Sciatic nerve (tissue), 2 donors: ENCODE measurements at places on chromosomes 4 and X.

- DNase-seq, result no peak
These were observed 19.1 kb upstream of the TEX13B start for GRCh38 chrX:108001218-108001814.

- DNase-seq, result no peak
These were observed 60.9 kb downstream of the ARHGEF38 start for GRCh38 chr4:105613306-105613705.

DNA sequence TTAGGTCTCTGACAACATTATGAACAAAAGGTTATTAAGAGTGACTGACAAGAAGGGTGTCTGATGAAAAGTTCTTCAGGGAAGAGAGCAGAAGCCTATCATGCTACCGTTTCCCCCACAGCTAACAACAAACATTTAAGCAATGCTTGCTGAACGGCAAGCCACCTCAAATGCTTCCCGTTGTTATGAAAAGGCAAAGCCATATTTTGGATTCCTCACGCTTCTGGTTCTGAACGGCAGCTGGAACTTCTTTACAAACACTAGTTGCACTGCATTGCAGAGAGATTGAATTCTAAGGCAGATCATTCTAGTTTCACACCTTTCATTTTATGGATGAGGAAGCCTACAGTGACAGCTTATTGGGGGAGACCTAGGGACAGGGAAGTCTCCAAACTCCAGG, 48.6 kb upstream of the NAP1L5 start:
- DNase-seq, result no peak

GRCh38 chr4:7854697-7855370, 84.8 kb downstream of the AFAP1 start:
- DNase-seq, result no peak

- DNase-seq, result no peak
These were observed 88.5 kb downstream of the DCUN1D4 start for GRCh38 chr4:51931461-51931860.

- no peak for DNase-seq
These were observed 1.4 kb downstream of the DDIT4L start for GRCh38 chr4:100188829-100189228.

DNA sequence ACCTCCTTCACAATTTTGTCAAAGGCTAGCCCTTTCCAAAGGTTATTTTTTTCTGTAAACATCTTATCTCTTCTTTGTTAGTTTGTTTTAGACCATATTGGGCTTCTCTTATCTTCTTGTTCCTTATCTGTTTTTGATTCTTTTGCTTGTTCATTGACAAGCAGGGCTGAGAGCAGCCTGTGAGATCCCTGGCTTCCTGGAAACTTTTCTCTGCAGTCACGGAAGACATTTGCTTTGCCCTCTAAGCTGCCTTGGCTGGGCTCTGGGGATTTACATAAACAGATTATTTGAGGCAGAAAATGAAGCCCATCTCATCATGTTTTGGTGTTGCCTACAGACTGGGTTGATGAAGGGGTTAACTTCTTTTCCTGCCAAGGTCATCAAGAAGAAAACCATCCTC, 157.4 kb upstream of the AMOT start:
- no peak for DNase-seq

DNA sequence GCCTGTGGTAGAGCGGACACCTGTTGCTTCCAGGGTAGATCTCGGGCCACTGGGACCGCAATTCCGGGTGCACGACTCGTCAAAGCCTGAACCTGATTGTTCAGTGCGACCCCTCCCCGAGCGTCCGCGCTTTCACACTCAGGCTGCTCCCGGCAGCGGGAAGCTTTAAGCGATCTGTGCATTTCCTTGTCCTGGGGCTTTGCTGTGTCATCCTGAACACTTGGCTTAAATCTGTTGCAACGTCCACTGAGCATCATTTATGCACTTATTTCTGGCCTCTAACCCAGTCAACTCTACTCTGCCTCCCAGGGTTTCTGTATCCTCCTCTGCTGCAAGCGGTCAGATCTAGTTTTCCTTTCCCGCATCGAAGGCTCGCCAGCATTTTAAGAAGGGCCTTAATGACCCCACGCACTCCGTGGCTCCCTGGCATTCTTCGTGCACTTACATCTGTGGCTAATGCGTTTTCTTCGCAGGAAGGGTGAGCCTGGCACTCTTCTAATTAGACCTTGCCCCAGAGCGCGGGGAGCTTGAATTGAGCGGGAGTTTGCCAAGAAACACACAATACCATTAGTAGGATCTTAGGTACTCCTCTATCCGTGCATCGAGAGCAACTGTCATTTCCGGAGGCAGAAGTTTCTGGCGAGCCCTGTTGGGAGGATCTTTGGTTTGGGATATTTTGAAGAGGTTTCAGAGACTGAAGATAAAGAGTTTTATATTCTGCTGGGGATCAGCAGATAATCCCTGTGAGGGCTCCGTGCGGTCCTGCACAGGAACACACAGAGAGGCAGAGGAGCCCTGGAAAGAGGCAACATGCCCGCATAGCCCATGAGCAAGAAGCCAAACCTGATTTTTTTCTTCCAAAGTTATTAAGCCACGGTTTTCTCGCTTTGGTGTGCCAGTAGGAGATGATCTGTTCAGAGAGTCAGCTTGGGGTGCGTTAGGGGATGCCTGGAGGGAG, 654 bp upstream of the DDIT4L start:
- no peak for DNase-seq

- no peak for DNase-seq
These were observed 6.8 kb upstream of the SLC26A1 start for GRCh38 chr4:999882-1000425.

GRCh38 chr4:7183780-7184460, 8.4 kb upstream of the SORCS2 start:
- DNase-seq, result no peak

DNA sequence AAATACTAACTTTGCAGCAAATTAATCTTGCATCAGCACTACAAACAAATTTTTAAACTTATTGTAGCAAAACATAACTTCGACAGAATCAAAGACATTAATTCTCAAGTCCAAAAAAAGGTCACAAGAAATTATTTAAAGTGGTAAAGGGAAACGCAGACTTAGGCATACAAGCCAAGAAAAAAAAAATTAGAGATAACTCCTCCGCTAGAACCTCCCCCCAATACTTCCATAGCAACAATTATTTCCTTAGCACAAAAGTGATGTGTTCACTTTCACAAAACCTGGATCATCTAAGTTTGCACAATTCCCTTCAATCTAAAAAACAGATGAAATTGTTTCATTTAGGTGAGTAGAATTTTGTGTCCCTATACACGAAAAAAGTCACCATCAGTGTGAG, 1.1 kb downstream of the LRBA start:
- no peak for DNase-seq

GRCh38 chr4:8505229-8505628, 64.7 kb downstream of the TRMT44 start:
- DNase-seq, result no peak

GRCh38 chr4:86563416-86563815, 30.7 kb upstream of the PTPN13 start:
- DNase-seq, result no peak

- DNase-seq, result no peak
These were observed 246.3 kb downstream of the PDGFC start for GRCh38 chr4:156725257-156725656.

DNA sequence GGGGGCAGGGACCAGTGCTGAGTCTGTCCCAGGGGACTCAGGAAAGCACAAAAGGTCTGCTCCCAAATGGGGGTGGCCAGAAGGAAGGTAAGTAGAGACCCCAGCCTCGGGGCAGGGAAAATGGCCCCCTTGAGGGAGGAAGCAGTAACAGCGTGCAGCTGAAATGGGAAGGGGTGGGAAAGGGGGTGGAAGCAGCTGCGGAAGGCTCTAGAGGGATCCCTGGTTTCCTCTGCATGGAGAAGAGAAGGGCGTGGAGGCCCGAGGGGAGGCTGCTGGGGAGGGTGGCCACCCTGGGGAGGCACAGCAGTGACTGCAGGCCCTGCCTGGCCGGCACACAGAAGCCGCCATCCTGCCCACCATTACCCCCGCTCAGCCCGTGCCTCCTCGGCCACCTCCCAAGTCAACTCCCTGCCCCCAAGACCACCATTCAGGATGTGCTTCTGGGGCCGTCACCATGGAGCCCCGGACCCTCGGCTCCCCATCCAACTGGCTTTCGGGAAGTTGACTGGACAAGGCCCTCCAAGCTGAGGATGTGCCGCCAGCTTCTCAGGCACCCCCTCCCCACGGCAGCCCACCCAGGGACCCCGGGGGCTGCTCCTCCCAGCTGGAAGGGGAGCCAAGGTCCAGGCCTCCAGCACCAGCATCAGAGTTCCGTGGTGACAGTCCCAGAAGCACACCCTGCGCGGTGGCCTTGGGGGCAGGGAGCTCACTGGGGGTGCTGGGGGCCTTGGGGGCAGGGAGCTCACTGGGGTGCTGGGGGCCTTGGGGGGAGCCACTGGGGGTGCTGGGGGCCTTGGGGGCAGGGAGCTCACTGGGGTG, 23.6 kb downstream of the CFAP99 start:
- no peak for DNase-seq

DNA sequence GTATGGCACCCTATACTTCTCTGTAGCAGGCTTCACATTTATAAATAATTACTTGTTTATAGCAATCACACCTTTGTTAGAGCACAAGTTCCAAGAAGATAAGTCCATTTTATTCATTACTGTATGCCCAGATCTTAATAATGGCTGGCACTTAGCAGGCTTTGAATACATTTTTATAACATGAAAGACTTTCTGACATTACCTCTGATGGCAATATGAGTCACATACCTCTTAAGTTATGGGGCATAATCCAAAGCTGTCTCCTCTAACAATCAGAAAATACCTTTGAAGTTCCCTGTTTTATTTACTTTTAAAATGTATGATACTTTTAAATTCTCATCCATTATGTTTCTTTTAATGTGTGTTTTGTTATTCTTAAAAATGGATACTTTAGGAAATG, 12.2 kb downstream of the SCRG1 start:
- DNase-seq, result no peak

DNA sequence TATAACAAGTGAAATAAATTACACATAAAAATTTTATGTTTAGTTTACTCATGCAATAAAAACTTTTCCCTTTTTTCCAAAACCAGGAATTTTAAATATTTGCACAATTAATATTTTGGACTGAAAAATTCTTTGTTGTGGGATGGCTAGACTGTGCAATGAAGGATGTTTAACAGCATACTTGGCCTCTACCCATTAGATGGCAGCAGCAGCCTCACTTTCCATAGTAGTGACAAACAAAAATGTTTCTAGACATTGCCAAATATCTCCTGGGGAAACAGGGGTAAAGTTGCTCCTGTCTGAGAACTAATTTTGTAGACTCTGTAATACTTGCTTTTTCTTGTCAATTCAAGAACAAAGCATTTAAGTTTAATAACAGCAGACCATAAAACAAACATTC, 49.8 kb downstream of the SCLT1 start:
- no peak for DNase-seq

DNA sequence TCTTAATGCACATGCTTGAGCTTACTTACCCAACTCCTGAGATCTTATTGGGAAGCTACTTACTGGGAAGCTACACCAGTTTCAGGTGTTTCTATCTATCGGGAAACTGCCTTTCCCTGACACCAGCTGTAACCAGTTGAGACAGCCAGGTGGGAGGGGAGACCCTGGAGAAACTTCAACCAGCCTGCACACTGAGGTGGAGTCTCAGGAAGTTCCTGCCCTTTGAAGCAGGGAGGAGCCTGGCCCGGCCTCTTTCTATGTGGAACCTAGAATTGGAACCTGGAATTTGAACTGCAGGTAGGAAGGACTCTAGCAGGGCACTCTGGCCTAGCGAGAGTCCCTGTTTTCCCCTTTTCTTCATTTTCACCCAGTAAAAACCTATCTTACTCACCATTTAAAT, 425.8 kb upstream of the PABPC4L start:
- no peak for DNase-seq

GRCh38 chr4:70392057-70392776, 5.5 kb upstream of the OPRPN start:
- DNase-seq, result no peak

GRCh38 chrX:1925053-1925481, 310.2 kb downstream of the ASMT start:
- no peak for DNase-seq

DNA sequence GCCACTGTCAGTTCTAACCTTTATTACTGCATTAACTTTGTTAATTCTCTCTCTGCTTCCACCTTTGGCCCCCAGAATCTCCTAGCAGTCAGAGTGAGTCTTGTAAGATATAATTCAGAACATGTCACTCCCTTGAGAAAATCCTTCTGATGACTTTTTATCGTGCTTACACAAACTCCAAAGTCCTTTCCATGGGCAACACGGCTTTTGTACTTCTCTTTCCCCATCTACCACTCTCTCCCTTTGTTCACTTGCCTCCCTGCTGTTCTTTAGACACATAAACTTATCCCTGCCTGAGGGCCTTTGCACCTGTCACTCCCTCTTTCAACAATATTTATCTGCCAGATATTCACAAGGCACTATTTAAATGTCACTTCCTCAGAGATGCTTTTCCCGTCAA, 64.8 kb downstream of the MAOB start:
- no peak for DNase-seq

- no peak for DNase-seq
These were observed 44.3 kb upstream of the TNIP3 start for GRCh38 chr4:121208244-121209007.

DNA sequence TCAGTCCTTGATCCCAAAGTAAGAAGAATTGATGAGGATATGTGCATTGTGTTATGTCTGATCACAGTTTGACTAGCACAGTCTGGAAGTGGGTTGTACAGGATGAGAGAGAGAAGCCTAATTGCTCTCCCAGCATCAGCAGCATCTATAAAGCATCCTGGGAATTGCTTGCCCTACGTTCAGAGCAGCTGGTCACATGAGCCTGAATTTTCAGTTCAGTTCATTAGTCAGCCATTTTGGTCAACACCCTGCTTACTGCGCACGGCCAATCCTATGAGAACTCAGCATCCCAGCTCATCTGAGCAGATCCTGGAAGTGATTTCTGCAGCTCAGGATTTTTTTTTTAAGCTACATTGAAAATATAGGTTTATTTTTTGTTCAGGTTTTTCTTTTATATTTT, at the start of gene RUFY3:
Gene RUFY3, plus strand, starts transcription at position 218 of the 400 bp plus-strand sequence. CDS start 610 bp downstream, outside the sequence.
- no peak for DNase-seq

GRCh38 chrX:16215660-16216059, 48.4 kb downstream of the MAGEB17 start:
- no peak for DNase-seq

- DNase-seq, result no peak
These were observed 405.3 kb upstream of the EDA2R start for GRCh38 chrX:67044029-67044653.

DNA sequence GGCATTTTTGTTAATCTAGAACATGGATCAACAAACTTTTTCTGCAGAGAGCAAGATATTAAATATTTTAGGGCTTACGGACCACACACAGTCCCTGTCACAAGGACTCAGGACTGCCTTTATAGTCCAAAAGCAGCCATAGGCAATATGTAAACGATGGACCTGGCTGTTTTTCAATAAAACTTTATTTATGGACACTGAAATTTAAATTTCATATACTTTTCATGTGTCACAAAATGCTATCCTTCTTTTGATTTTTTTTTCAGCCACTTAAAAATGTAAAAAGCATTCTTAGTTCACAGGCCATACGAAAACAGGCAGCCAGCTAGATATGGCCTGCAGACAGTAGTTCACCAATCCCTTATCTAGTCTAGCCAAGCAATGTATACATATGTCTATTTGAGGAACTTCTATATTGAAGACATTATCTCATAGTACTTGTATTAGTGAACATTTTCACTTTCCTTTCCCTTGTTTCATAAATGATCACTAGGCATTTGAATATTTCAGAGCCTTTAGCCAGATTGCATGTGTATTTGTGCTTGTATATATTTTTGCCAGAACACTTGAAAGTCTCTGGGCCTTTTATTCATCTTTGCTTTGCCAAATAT, 350.9 kb downstream of the RPA4 start:
- DNase-seq, result no peak
